Activated T-cell treated with anti-CD3 and anti-CD28 coated beads, Interleukin-2, amount 50 U/mL, for 72 hours (primary cell): ENCODE measurements at places on chromosomes 6 and 20. TPM values are rescaled to one million over a fixed set of nuclear protein-coding genes. Genes with fewer than 3 reads are reported as not detected.

Gene HTR1E
- not detected for total RNA-seq

GRCh38 chr6:170444811-170445211, 108.3 kb downstream of the PSMB1 start:
- no peak overlapping the region for H3K27ac ChIP-seq
- H3K36me3 ChIP-seq = no peaks in the 10 kb centered on the region
- no peak for DNase-seq
- no peak overlapping the region for H3K4me3 ChIP-seq

GRCh38 chr20:45060294-45060693, 40.6 kb downstream of the KCNS1 start:
- H3K27ac ChIP-seq = no peak overlapping the region
- no peaks in the 10 kb centered on the region for H3K27me3 ChIP-seq
- H3K4me3 ChIP-seq = no peak overlapping the region
- H3K36me3 ChIP-seq = peaks cover 33% of the 10 kb centered on the region
- DNase-seq = no peak

DNA sequence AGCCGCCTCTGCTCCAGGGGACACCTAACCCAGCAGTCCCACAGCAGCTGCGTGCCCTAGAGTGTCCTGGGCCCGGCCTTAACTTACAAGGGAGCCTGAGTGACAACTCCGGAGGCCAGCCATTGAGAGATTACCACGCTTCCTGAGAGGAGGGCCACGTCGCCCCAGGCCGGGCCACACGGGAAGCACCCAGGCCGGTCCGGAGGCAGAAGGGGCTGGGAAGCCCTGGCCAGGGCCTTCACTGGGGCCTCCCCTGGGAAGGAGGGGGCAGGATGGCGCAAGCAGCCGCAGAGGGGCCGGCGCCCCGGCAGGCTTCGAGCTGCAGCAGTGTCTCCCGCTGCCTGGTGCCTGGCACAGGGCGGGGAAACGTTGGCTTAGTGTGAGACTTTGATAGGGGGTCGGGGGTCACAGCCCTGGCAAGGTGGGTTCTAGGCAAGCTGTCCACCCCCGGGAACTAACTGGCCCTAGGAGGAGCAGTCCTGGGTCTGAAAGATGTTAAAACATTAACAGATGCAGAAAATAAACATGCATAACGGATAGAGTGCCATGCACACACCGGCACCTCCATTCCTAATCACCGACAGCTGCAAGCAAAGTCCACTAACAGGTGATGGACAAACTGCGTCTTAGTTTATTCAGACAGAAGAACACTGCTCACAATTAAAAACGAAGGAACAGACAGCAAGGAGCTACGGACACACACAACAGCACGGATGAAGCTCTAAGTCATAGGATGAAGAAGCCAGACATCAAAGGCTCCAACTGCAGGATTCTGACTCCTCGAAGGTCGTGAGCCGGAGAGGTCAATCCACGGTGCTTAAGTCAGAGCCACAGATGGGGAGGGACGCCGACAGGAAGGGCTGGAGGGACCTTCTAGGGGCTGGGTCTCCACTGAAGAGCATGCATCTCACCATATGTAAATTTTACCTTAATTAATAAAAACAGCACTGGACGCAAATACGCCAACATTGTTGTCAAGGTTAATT, 17.4 kb downstream of the CHRNA4 start:
- peaks cover 26% of the 10 kb centered on the region for H3K27me3 ChIP-seq
- no peak overlapping the region for H3K27ac ChIP-seq
- no peak overlapping the region for H3K4me3 ChIP-seq
- DNase-seq = no peak

- no peak overlapping the region for H3K27ac ChIP-seq
- no peaks in the 10 kb centered on the region for H3K4me1 ChIP-seq
- H3K4me3 ChIP-seq = no peak overlapping the region
Measured at GRCh38 chr20:21465799-21466198, 48.1 kb downstream of the NKX2-2 start.

- H3K36me3 ChIP-seq = no peaks in the 10 kb centered on the region
- no peak overlapping the region for H3K27ac ChIP-seq
- no peak overlapping the region for H3K4me3 ChIP-seq
- DNase-seq = no peak
- no peaks in the 10 kb centered on the region for H3K27me3 ChIP-seq
Measured at GRCh38 chr6:139256087-139256486, 35.7 kb downstream of the TXLNB start.

Gene ATF6B
- total RNA-seq = 105 TPM

- H3K36me3 ChIP-seq = no peaks in the 10 kb centered on the region
- no peak overlapping the region for H3K27ac ChIP-seq
Measured at GRCh38 chr20:23645575-23645974, 7.8 kb upstream of the CST3 start.

- no peaks in the 10 kb centered on the region for H3K4me1 ChIP-seq
- no peaks in the 10 kb centered on the region for H3K27me3 ChIP-seq
- no peak overlapping the region for H3K4me3 ChIP-seq
- DNase-seq = no peak
- no peak overlapping the region for H3K27ac ChIP-seq
Measured at GRCh38 chr20:10616212-10616611, 57.6 kb downstream of the JAG1 start.
